NCI-H1694 treated with DMSO at 0.1 percent for 48 hours (cell line): ENCODE measurements at places on chromosomes 2 and 18.

DNA sequence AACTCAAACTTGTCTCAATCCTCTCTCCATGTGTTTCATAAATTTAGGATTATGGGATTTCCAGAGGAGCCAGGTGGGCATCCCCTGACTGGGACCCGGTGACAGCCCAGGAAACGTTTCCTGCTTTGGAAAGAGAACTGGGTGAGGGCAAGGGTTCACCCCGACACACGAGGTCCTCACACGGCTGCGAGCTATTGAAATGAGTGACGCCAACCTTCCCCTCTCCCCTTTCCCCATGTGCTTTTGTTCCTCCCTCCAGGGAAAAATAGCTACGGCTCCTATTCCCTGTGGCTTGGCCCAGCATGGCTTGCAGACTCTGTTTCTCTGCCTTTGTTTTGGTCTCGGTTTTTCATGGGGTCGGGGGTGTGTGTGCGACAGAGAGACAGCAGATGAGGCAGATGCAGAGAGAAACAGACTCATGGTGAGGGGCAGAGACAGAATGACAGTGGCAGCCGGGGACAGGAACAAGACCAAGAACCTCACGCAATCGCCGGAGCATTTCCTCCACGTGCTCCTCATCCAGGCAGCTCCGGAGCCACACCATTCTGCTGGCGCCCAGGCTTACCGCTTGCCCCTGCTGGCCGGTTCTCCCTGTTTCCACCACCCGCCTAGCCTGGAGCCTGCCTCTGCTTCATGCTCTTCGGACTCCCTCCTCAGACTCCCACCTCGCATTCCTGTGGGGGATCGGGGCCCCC is 238.5 kb downstream of the DYSF start:
- no peak for DNase-seq

DNA sequence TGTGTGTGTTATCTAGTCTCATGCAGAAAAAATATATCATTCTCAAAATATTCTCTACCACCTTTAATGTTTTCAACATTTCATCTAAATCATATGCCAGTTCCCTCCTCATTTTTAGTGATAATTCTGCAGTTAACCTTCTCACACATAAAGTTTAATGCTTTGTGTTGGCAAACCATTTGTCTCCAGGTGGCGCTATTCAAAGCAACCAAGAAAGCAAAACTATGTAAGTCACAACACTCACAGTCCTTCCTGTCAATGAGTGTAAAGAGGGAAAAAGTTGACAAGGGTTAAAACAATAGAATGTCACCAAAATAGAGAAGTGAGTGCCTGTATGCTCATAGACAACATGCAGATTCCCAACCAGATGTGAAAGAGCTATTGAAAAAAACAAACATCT is 961.6 kb upstream of the LRRTM1 start:
- DNase-seq, result no peak

DNA sequence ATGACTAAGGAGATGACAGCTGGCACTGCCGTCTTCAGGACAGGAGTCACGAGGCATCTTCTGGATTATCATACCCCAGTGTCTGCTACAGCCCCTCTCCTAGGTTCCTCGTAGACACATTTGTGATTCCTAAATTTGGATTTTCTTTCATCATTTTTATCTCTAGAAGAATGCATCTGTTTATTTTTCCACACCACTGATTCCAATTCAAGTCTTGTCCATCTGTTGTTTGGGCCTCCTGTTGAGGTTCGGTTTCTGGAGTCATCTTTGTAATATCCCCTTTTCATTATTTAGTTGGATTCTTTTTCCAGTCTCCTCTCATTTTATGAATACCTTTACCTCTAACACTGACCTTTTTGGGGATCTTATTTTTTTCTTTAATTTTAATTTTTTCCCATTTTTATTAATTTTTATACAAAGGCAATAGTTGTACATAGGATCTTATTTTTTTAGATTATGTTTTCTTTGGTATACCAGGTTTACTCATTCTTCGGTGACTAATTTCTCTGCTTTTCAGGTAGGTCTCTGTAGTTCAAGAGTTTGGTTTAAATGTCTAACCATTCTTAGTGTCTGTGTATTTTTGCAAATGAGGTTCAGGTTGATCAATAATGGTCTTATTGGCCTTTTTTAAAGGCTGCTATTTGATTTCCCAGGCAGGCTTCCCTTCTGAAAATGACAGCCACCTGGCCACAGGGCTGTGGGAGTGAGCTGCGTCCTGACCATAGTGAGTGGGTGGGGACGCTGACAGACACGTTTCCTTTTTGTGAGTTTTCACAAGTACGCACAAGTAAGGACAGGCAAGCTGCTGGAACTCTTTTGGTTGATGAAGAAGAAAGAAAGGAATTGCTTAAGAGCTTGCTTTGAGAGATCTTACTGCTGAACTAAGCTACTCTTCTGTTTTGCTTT is 34.5 kb downstream of the FARP2 start:
- DNase-seq, result peak; percentile 8

DNA sequence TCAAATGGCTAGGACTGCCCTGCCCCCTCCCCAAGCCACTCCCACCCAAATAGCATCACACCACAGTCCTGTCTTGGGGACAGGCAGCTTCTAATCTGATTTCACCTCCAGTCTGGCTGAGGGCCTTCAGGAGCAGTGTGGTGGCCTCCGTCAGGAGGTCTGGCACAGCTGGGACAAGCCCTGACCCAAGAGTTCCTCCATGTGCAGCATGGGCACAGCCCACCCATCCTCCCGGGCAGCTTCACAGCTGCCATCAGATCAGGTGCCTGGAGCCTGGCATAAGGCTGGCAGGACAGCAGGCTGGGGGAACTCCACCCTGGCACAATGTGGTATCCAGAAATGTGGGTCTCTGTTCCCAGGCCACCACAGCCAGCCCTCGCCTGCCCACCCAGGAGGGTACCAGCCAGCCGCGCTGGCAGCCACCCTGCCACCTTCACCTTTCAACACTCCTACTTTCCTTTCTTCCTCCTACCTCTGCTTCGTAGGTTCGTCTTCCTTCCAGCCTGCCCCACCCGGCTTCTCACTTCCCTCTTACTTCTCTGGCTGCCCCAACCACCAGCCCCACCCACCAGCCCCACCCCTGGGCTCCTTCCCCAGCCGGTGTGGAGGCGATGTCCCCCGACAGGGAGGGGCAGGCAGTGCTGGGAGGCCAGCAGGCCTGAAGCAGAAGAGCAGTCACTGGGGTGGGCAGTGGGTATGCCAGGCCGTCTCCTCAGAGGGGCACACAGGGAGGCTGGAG is at the start of gene CAPG:
CAPG (minus strand) TSS at position 522 of the 739 bp plus-strand sequence. CDS start 8,221 bp downstream, outside the sequence.
- no peak for DNase-seq

DNA sequence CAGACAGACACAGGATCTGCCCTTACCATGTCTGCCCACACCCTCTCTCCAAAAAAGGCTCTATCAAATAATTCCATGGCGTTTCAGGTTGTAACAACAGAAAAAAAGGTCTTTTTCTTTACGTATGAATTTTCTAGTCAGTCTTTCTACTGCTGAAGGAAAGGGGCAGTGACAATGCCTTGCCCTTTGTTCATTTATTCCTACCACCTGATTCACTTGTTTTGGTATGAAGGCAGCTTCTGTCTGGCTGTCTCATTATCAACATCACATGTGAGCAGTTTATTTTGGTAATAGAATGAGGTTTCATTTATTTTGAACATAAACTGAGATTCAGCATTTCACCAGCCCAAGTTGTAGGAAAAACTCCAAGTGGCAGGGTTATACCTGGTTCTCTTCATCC is 94.3 kb upstream of the KLF7 start:
- DNase-seq, result no peak

DNA sequence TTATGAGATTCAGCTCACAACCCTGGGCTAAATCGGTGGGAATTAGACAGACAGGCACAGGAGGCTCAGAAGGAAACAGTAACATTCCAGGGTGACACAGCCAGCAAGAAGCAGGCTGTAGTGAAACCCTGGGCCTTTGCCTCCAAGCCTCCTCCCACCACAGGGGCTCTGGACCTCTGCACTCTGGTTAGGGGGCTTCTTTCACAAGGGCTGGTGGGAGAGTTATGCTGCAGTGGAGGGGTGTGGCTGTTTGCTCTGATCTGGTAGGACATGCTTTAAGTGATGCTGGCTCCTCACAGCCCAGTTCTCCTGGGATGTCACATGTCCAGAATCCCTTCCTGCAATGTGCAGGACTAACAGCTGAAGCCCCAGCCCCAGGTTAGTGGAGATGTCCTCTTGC is 109.9 kb downstream of the TGFA start:
- no peak for DNase-seq

DNA sequence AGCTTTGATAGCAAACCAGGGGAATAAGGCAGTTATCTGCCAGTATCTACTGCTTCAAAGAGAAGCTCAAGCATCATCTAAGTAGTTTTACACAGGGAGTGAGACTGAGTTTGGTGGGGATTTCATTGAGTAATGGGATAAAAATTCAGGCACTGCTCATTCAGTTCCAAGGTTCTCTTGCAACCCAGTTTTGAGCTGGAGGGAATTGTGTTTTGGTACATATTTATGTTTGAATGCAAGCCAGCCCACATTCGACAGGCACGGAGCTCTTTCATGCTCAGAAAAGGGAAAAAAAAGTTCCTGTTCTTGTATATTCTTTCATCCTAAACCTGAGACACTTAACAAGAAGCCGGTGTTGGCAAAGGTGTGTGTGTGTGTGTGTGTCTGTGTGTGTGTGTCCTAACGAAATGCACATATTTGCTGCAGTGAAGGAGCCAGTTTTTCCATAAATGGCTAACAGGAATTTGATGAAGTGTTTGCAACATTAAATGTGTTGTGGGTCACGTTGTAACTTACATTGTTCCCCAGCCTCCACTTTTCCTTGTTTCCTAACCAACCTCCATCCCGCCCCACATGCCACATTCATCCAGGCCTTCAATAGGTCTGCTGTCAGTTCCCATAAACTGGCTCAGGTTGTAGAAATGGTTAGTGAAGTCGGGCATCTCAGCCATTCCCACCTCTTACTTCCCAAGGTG is 311.1 kb downstream of the TXNL1 start:
- no peak for DNase-seq

DNA sequence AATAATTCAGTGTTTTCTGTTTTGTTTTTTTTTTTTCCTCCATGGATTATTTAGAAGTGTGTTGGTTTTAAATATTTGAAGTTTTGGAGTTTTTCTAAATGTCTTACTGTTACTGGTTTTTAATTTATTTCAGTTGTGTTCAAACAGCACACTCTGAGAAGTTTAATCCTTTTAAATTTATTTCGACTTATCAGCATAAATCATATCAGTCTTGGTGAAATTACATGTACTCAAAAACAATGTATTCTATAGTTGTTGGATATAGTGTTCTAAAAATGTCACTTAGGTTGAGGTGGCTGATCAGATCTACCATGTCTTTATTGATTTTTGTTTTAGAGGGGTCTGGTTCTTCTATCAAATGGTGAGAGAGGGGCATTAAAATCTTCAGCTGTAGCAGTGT is 134.7 kb downstream of the NCOA1 start:
- DNase-seq, result no peak

DNA sequence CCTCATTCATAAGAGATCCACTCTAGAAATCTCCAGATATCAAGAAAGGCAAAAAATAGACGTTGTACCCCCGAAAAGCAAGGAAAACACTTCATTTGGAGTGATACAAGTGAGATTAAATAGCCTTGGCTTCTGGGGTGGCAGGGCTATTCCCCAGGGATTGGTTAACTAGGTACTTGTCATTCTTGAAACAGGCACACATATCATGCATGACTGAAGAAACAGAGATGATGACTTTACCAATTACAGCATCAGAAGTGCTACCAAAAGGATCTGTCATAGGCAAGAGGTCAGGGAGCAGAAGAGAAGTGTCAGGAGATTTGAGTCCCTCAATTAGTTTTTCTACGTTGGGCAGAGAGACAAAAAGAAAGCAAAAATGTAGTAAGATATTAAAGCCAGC is 45.2 kb upstream of the NFU1 start:
- no peak for DNase-seq

GRCh38 chr2:235026649-235027557 is 75.1 kb downstream of the SH3BP4 start:
- peak; percentile 94 for DNase-seq

DNA sequence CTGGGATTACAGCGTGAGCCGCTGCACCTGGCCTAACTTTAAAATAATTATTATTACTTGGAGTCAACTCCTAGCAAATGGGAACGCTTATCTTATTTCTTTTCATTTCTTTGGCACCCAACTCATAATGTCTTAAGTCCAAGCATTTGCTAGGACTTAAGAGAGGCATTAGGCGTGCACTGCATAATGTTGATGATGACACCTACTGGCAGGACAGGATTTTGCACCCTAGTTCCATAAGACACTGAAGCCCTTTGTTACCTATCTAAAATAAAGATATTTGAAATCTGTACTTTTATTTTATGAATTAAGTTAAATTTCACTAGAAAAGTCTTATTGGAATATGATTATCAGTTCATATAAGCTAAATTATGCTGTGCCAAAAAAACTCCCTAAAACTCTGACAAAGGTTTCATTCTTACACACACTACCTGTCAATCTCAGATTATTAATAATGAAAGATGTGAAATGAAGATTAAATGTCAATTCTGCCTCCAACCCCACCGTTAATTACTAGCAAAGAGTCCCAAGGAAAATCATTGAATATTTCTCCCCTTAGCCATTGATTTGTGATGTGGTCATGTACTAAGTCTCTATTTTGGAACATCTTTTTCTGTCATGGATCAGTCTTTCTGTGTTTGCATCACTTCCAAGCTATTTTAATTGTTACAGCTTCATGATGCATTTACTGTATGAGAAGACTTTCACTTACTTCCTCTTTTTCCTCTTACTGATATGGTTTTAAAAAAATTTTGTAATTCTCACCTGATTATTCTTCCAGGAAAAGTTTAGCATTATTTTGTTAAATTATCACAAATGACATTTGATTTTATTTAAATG is 12.7 kb upstream of the CDH2 start:
- DNase-seq, result peak; percentile 4

DNA sequence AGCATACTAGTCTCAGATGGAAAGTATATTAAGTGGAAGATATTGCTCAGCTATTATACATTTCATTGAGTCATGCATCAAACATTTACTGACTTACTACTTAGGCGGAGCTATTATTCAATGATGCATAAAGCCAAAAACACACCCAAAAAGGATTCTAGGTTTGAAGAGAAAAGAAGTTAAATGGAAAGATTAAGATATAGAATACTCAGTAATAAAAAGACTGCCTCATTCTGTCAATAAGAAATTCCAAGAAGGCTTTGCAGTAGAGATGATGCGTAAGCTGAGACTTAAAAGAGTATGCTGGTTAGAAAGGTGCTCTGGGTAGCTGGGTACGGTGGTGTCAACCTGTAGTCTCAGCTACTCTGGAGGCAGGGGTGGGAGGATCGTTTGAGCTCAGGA is 27.6 kb downstream of the STK17B start:
- no peak for DNase-seq

DNA sequence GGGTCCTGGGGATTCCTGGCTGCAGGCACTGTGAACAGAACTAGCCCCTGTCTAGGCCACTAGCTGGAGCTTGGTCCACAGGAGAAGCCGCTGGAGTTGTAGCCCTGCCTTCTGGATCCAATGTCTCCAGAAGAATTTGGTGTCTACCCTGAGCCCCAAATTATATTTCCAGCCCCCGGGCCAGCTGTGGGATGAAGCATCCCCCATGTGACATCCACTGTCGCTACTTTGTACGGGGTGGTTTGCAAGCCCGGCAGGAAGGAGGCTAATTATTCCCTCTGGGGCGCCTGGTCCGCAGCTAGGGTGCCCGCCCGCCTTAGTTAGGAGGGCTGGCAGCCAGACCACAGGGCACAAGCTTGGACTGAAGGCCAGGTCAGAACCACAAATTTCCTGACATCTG is 106.5 kb downstream of the SMAD7 start:
- DNase-seq, result no peak
